Activated CD4-positive, alpha-beta memory T cell treated with anti-CD3 and anti-CD28 coated beads, Interleukin-2, amount 10 ng/mL, durations not matched to agents 7 days and 5 days (primary cell): ENCODE measurements at places on chromosomes 5 and 9.

DNA sequence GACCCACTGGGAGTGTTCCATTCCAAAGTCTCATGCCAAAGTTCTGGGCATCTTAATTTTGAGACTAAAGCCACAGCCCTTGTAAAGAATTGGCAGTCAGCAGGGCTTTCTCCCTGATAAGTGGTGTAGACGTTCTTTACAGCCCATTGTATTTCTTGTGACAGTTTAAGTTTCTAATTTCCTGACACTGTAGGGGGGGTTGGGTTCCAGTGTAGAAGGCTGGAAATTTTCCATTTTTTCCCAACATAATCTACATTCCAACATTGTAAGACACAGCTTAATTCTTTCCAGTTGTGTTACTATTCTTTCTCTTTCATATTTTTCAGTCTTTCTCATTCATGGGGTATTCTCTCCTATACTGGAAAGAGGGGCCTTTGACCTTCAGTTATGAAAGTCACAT is 121.1 kb downstream of the FBXL7 start:
- no peak for DNase-seq

DNA sequence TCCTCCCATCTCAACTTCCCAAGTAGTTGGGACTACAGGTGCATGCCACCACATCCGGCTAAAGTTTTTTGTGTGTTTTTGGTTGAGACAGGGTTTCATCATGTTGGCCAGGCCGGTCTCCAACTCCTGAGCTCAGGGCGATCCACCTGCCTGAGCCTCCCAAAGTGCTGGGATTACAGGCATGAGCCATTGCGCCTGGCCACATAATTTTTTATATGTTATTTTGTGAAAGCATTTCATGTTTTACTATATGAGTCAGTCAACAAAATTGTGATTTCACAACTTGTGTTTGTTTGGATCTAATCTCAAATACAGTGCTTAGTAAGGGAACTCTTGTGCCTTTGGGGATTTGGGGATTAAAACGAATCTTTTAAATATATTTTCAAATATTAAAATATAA is 20.0 kb upstream of the FAM120AOS start:
- DNase-seq = no peak

- no peak for DNase-seq
Observed at GRCh38 chr5:132429463-132430440, 60.2 kb downstream of the SLC22A5 start.

DNA sequence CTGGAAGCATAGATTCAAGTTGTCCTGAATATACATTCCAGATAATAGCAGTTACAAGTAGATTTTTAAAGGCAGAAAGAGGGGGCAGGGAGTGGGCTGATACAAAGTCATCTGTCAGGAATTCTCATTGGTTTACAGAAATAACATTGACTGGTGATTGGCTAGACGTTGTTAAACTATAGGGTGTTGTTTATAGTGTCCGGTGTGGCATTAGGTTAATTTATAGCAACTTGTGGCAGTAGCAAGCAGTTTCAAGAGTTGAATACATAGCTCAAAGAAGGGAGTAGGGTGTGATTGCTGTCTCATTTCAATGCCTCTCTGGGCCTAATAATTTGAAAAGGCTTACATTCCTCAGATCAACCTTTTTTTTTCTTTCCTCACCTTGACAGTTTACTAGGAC is 10.7 kb upstream of the POC5 start:
- no peak for DNase-seq

DNA sequence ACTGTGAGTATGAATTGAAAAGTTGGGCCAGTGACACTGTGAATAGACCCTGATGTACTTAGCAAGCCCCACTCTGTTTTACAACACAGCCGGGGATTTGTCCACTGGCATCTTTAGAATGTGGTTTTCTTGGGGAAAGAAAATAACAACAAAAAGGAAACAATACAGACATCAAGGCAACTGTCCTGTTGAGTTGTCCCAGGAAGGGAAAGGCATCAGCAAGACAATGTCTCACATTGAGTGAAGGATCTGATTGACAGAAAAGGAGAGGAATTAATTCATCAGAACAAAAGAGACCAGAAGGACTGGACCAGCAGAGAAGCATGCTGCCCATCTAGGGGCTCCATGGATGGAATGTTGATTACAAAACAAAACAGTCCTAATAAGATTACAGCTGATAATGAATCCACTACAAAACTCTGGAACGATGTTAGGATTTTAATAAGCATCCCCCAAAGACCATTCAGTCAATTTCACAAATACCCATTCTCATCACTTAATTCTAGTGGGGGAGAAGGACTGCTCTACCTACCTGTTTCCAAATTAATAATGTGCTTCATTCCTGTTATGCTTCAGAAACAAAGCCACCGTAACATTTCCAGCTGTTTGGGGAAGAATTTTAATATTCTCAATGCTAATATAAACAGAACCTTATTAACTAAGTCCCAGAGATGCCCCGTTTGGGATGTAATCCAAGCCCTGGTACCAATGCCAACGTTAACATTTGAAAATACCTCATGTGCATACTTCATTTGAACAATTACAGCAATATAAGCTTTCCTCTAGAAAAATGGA is 298.0 kb downstream of the SPOCK1 start:
- DNase-seq = no peak

- DNase-seq = no peak
Observed at GRCh38 chr5:169960659-169961058, 19.6 kb downstream of the INSYN2B start.

- DNase-seq = no peak
Observed at GRCh38 chr5:66710557-66711088, 114.4 kb downstream of the MAST4 start.

- DNase-seq = no peak
Observed at GRCh38 chr5:39470811-39471210, 46.0 kb upstream of the DAB2 start.
